ENCODE measurements at places on chromosomes 1 and 21.
A peak's percentile ranks its signal among the peaks of the same experiment; 100 is the strongest.

DNA sequence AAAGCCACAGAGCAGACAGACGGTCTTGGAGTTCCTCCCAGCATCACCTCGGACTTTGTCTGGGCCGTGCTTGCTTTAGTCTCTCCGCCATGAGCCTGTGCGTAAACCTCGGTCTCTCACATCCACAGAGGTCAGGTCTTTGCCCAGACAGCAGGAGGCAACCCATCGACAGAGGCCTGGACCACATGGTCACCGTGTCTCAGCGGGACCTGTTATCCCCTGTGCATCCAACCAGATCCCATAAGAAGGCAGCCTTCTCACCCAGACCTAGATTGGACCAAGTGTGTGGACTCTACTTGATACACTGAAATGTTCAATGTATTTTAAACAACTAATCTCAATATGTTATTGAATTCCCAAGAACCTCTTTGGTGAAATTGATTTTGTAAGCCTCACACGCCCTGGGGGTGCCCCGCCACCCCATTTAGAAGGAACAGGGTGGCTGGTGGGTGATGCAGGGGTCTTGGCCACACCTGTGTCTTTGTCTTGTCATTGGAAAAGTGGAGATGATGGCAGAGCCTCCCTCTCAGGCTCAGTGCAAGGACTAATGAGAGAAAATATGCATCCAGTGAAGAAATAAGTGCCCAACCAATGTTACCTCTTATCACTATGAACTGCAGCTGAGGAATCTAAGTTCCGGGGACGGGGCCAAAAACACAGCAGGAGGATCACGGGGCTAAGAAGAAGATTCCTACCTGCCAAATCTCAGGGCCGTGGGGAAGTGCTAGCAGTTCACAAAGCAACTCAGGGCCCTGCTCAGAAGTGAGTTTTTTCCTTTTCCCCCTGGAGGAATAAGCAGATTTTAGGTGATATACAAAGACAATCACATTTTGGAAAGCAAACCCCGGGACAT is 101.6 kb upstream of the BACE2 start:
- no peak for DNase-seq

DNA sequence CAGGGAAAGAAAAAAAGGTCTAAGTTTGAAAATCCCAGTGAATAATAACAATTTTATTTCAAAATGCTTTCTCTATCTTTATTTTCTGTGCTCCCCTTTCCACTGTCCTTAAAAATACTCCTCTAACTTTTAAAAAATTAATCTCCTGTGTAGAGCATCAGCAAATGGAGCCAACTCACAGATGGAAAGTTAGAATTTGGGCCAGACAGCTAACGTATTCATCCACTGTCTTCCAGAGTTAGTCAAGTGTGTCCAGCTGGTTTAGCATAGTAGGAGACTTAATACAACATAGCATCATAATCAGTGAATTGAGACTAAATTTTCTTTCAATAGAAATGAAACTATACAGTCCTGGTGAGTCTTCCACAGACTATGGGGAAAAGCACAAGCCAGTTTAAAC is 419.0 kb upstream of the LRRC7 start:
- no peak for DNase-seq

GRCh38 chr1:179510038-179510437 is 65.7 kb downstream of the NPHS2 start:
- DNase-seq = peak; percentile 45

DNA sequence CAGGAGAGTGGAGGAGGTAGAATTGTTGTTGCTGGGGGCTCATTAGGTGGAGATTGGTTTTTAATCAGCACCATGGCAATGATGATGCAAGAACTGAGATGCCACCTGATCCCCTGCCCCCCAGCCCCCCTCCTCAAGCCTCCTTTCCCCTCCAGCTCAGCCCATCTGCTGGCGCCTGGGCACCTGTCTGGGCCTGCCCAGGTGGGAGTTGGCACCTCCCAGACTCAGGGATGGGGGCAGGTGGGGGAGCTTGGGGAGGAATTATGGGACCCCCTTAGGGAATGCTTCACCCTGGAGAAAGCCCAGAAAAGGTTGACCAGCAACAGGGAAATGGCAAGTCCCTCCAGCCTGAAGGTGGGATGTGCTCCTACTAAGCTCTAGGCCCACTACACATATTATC is 1.5 kb upstream of the NHLH1 start:
- DNase-seq = no peak

GRCh38 chr1:88800382-88801051 is 90.8 kb downstream of the GTF2B start:
- DNase-seq = peak; percentile 12

- no peak for DNase-seq
Measured at GRCh38 chr1:228162286-228163006, 3.2 kb upstream of the IBA57 start.

GRCh38 chr21:42245331-42246193 is 26.6 kb downstream of the ABCG1 start:
- DNase-seq = no peak

- DNase-seq = no peak
Measured at GRCh38 chr1:29227511-29227910, 3.2 kb downstream of the MECR start.

DNA sequence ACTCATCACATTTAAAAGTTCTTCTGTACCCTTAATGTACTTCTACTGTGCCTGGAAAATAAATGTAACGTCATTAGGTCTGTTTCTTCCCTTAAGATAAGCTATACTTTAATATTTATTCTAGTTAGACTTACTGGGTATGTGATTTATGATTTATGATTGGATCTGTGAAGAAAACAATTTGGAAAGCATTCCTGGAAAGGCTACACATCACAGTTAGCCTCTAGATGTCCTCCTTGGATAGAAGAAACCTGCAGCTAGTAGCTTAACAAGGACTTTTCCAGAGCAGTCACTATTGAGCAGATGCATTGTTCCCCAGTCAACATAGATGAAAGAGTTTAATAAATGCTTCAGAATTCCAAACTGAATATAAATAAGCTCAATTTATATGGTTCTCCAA is 22.2 kb upstream of the ABL2 start:
- no peak for DNase-seq

DNA sequence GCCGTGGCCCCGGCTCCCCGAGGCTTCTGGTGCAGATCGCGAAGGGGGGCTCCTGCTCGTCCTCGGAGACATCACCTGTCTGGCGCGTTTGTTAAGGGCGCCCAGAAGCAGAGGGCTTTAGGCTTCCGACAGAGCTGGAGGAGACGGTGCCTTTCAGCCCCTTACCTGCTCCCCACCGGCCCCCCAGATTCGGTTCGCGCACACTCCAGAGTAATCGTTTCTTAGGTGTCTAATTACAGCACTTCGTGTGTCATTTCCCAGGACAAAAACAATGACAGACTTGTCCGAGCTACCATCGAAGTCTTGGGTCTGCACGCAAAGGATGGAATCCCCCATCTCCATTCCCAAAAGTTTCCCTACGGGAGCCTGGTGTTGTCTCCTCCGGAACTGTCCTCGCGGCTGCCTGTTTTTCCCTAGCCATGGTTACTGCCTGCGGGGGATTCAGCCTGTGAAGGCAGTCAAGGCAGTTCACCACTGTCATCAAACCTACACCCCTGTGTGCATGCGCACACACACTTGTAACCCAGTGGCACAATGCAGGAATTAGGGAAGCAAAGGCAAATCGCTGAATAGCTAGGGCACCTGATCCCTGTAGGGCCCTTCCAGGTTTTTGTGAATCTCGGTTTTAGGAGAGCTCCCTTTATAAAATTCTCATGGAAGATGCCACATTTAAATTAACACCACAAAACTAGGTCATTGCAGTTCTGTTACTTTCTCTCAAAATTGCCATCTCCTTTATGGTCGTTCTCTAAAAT is 738 bp upstream of the CDC42BPA start:
- DNase-seq = peak; percentile 10

- no peak for DNase-seq
Measured at GRCh38 chr1:154749078-154749760, 120.9 kb downstream of the KCNN3 start.

GRCh38 chr1:113692824-113693431 is 66.4 kb downstream of the PHTF1 start:
- DNase-seq = no peak

All from B cell (primary cell).